ENCODE measurements at places on chromosomes 13 and 19.
A peak's percentile ranks its signal among the peaks of the same experiment; 100 is the strongest.

- no peak for DNase-seq
Observed at GRCh38 chr13:82947683-82948082, 934.6 kb downstream of the SLITRK1 start.

- no peak for DNase-seq
Observed at GRCh38 chr13:103022336-103022735, 43.9 kb downstream of the SLC10A2 start.

DNA sequence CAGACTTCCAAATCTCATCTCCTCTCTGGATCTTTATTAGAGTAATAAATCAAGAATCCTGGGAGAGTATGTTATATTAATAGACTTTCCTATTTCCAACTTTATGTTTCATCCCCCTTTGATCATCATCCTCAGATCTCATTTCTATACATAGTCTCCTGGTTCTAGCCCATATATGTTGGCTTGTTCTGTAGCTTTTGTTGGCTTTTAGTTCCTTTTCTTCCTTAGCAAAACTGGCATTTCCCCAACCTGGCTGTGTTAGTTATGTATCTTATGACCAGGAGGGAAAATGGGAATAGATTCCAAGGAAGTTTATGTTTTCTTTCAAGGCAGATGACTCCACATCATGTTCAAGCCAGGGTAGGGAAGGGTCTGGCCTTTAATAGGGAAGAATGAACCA, 2464.5 kb downstream of the PCDH9 start:
- no peak for DNase-seq

GRCh38 chr13:73401769-73402168, 343.0 kb downstream of the KLF5 start:
- no peak for DNase-seq

GRCh38 chr19:35337097-35337983, 8.4 kb downstream of the CD22 start:
- no peak for DNase-seq

DNA sequence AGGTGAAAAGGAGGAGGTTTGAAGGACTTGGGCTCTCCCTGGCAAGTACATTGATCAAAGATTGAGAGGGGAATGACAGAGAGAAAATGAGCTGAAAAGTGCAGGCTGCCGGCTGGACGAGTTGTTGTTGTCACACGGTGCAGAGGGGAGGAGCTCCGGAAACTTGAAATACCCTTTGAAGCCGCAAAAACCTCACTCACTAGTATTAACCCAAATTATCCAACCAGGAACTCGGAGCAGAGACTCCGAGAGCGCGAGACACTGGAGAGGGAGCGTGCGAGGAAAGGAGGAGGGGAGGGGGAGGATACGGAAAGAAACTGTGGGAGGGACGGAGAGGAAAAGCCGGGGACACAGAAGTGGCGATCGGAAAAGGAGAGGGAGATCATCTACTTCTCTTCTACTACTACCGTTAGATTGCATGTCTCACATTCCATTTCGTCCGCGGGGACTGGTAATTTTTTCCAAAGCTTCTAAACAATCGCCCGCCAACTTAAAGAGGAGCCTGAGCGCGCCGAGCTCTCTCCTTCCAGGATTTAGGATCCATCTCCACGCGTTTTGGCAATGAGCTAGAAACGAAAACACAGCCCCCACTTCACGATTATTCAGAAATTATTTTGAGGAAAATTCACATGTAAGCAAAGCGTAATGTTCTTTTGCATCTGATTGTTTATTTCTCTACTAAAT, at the start of gene DACH1:
Gene DACH1 (minus strand): TSS at position 74 of the 684 bp plus-strand sequence.
- peak; percentile 17 for DNase-seq

GRCh38 chr19:49148784-49149651, 6.2 kb downstream of the HRC start:
- DNase-seq, result peak; percentile 79

GRCh38 chr19:3649888-3650287, 23.3 kb upstream of the CACTIN start:
- DNase-seq, result no peak

DNA sequence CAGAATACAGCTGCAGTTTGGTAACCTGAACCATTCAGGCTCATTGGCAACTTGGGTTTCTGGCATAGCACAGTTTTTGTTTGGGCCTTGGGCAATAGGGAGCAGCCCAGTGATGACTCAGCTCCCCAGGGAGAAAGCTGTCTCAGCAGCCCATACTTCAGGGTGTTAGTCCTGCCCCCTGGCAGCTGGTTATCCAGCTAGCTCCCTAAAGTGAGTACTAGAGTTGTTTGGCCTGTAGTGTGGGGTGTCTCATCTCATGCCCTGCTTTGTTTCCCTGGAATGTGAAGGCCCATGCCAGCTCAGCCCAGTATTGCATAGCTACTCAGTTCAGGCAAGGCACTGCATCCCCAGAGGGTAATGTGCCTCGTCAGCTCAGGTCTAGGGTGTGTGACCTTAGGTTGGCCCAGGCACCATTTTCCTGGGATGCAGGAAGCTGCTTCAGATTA, 18.2 kb upstream of the ZNF543 start:
- DNase-seq, result peak; percentile 95

GRCh38 chr13:92256211-92256610, 857.8 kb downstream of the GPC5 start:
- DNase-seq, result no peak

DNA sequence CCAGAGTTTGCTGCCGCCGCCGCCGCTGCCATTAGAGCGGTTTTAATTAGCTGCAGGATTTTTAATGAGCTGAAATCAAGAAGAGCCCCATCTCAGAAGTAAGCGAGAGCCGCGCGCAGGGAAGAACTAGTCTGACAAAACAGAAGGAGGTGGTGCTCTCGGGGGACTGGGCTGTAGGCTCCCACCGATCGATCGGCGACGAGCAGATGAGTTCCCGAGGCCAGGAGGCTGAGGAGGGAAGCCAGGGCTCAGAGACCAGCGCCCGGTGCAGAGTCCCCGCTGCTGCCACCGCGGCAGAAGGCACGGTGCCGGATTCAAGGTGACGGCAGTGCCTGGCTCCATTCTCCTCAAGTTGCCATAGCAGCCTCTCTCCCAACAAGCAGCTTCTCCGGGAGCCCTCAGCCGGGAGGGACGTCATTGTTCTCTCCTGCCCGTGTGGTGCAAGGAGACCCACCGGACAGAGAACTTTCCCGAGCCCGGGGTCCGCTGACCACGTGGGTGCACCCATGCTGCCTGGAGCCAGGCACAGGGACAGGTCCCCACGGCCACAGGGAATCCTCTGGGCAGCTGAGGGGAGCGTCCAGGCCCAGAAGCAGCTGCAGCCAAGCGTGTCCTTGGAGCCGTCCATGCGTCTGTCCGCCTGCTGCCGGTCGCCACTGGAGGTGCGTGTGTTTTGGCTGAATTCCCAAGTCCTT, 62.9 kb downstream of the CHST8 start:
- DNase-seq, result no peak

- DNase-seq, result no peak
Observed at GRCh38 chr19:12000152-12000981, 35.1 kb downstream of the ZNF433 start.

GRCh38 chr13:56189439-56189838, 951.3 kb upstream of the PRR20A start:
- no peak for DNase-seq

GRCh38 chr13:90416938-90417337, 930.5 kb upstream of the MIR17HG start:
- DNase-seq, result no peak

GRCh38 chr13:61136093-61136492, 279.6 kb downstream of the PCDH20 start:
- DNase-seq, result no peak

DNA sequence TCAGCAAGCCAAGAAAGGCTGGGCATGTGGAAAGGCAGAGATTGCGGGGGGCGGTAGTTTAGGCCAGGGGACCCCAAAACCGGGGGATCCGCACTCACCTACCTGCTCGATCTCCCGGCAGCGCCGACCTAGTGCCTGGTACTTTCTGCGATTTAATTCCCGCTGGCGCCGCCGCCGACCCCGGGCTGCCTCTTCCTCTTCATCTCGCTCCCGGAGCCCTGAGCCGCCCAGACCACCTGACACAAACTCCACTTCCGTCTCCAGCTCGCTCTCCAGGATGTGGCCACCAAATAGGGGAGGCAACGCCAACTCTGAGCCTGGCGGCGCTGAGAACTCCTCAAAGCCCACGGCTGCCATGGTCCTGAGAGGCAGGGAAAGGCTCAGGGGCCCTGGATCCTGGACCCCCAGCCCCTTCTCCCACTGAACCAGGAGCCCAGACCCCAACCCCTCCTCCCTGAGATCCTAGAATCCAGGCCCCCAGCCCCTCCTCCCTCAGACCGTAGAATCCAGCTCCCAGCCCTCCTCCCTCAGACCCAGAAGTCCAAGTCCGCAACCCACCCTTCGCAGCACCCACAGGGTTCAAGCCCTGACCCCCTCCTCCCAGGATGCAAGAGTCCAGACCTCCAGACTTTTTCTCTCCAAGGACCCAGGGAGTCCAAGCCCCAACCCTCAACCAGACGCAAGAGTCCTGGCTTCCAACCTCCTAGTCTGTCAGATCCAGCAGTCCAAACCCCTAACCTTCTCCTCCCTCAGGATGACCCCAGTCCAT, 933 bp downstream of the TFPT start:
- DNase-seq, result no peak

GRCh38 chr13:38950987-38951386, 39.6 kb downstream of the STOML3 start:
- DNase-seq, result no peak

GRCh38 chr13:108645376-108645775, 16.0 kb downstream of the MYO16 start:
- no peak for DNase-seq

DNA sequence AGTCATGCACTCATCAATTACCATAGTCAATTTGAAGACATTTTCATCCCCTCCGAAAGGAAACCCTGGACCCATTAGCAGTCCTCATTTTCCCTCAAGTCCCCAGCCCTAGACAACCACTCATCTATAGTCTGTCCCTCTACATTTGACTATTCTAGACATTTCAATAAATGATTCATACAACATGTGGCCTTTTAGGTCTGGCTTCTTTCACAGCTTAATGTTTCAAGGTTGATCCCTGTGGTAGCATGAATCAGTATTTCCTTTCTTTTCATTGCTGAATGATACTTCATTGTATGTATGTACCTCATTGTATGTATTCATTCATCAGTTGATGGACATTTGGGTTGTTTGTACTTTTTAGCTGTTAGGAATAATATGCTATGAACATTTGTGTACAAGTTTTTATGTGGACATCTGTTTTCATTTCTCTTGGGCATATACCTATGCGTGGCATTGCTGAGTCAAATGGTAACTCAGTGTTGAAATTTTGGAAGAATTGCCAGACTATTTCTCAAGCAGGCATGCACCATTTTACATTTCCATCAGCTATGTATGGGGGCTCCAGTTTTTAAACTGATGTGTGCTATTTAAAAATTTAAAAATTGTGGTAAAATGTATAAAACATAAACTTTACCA, 18.4 kb downstream of the SPATA13 start:
- no peak for DNase-seq

- DNase-seq, result no peak
Observed at GRCh38 chr19:9054765-9055164, 32.1 kb upstream of the OR1M1 start.

DNA sequence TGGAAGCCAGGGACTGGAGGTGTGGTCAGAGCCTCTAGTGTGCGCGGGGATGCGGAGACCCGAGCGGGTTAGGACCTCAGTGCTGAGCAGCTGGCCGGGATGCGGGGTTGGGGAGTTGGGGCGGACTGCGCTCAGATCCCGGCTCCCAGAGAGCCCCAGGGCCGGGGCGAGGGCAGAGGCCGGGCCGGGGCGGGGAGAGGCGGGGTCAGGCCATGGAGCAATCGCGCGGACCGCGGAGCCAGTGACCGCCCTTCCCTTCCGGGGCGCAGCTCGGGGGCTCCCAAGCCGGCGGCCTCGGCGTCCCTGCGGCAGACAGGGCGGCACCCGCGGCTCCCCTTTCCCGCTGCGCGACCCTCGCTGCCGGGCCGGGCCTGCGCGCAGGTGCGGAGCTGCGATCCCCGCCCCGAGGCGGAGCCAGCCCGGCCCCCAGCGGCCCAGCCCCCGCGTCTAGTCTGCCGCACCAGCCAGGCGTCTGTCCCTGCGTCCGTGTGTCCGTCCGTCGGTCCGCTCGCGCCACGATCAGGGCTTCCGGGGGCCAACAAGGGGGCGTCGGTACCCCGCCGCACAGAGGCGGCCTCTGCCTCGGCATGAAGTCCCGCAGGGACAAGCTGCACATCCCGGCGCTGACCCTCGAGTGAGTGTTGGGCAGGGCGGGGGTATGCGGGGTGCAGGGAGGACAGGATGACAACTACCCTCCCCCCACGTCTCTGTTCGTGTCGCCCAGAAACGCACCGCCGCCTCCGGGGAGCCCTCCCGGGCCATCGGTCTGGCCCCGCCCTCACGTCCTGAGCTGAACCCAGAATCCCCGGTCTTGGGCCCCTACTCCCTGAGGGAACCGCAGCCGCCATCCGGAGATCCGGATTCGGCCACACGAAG, 12.4 kb downstream of the MAST3 start:
- DNase-seq, result no peak

DNA sequence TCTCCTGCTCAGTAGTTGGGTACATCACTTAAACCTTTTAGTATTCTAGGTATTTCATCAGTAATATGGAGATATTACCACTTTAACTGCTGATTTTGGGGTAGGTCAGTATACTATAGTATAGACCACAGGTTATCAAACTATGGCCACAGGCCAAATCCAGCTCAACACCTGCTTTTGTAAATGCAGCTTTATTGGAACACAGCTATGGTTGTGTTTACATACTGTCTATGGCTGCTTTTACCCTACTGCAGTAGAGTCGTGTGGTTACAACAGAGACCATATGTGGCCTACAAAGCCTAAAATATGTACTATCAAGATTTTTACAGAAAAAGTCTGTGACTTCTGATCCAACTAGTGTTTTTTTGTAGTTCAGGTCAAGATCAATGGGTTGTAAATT, 10.3 kb downstream of the COG6 start:
- no peak for DNase-seq

GRCh38 chr13:109858319-109858718, 71.9 kb upstream of the IRS2 start:
- no peak for DNase-seq

DNA sequence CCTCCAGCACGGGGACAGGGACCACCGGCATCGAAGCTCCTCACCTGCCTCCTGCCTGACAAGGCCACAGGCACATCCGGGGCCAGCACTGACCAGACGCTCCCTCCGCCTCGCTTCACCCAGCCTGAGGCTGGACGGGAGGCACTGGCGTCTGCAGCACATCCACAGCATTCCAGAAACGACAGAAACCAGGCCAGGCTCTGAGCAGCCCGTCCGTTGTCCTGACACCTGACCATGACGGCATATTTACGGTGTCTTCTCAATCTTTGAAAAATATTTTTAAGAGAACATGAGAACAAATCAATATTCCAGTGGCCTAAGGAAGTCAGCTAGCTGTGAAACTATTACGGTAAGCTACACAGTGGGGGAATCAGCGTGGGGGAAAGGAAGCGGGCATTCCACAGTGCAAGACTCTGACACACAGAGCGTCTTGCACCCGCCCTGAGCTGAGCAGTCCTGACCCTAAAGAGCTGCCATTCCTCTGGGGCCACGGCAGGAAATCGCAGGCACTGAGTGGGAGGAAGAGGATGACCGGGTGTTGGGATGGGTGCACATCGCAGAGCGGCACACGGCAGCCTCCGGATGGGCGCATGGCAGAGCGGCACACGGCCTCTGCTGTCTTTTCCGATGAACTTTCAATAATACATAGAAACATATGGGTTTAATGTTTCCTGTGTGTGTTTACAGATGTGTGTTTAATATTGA, 26.8 kb downstream of the RASA3 start:
- DNase-seq, result no peak

GRCh38 chr13:67298297-67298696, 68.2 kb upstream of the PCDH9 start:
- no peak for DNase-seq

GRCh38 chr19:32202244-32202643, 143.2 kb upstream of the ZNF507 start:
- DNase-seq, result no peak

Data from fibroblast of the conjunctiva (primary cell).